Smooth muscle cell of the umbilical artery (primary cell): ENCODE measurements at places on chromosomes 13 and 19. TPM values are rescaled to one million over a fixed set of nuclear protein-coding genes. Genes with fewer than 3 reads are reported as not detected.

Gene CASP14
- total RNA-seq: not detected in 2 replicates

Gene NLRP9
- not detected in 2 replicates for total RNA-seq

Gene FPR2
- 0.05 and 0.30 TPM in 2 replicates for total RNA-seq

Gene CALM3
- 146 and 342 TPM in 2 replicates for total RNA-seq

Gene SOHLH2
- total RNA-seq: 0.59 and 0.83 TPM in 2 replicates

Gene C1QTNF9B
- not detected in 2 replicates for total RNA-seq

Gene DHDH
- total RNA-seq: not detected in 2 replicates

Gene NRTN
- total RNA-seq: not detected in 2 replicates

Gene KLF12
- 7.7 and 15.0 TPM in 2 replicates for total RNA-seq

Gene SIRT2
- total RNA-seq: 40.7 and 55.2 TPM in 2 replicates

Gene CLDN10
- not detected in 2 replicates for total RNA-seq

Gene TMIGD2
- total RNA-seq: not detected in 2 replicates

Gene IL11
- total RNA-seq: 14.4 and 33.9 TPM in 2 replicates

Gene TMEM161A
- total RNA-seq: 29.1 and 29.8 TPM in 2 replicates

Gene ZFR2
- not detected in 2 replicates for total RNA-seq

Gene PPM1N
- total RNA-seq: 0.46 and 0.59 TPM in 2 replicates

Gene HSH2D
- total RNA-seq: not detected in 2 replicates

Gene ZNF439
- 8.9 and 11.0 TPM in 2 replicates for total RNA-seq

Gene CLEC17A
- total RNA-seq: not detected in 2 replicates

Gene RXFP2
- not detected in 2 replicates for total RNA-seq

Gene LHFPL6
- total RNA-seq: 39.7 and 52.9 TPM in 2 replicates

Gene LHB
- total RNA-seq: not detected in 2 replicates

Gene ZNF845
- 8.3 and 9.8 TPM in 2 replicates for total RNA-seq

Gene VSTM1
- total RNA-seq: not detected in 2 replicates

Gene CD33
- not detected in 2 replicates for total RNA-seq

Gene SOX1
- total RNA-seq: not detected in 2 replicates

Gene ZNF649
- 8.9 and 9.7 TPM in 2 replicates for total RNA-seq

Gene LYPD5
- total RNA-seq: 0.59 and 1.2 TPM in 2 replicates

Gene FAM98C
- total RNA-seq: 7.1 and 7.8 TPM in 2 replicates

Gene THSD1
- total RNA-seq: 10.1 and 12.1 TPM in 2 replicates

Gene SULT2B1
- not detected in 2 replicates for total RNA-seq

Gene C19orf67
- not detected in 2 replicates for total RNA-seq

Gene FAM187B
- not detected in 2 replicates for total RNA-seq

Gene TMPRSS9
- not detected in 2 replicates for total RNA-seq

Gene ZNF260
- total RNA-seq: 13.4 and 14.2 TPM in 2 replicates

Gene TPTE2
- total RNA-seq: not detected in 2 replicates

Gene CYP4F8
- not detected in 2 replicates for total RNA-seq

Gene LILRA2
- not detected in 2 replicates for total RNA-seq

Gene TTC9B
- total RNA-seq: not detected in 2 replicates

Gene ZNF568
- total RNA-seq: 11.5 and 11.6 TPM in 2 replicates

Gene FFAR3
- total RNA-seq: not detected in 2 replicates

Gene MYCBP2
- 95.6 and 103 TPM in 2 replicates for total RNA-seq

Gene MEIOSIN
- not detected in 2 replicates for total RNA-seq

Gene ATP4A
- total RNA-seq: not detected in 2 replicates

Gene NOVA2
- 0.23 TPM in 1 of 2 replicates, not detected in the other for total RNA-seq

Gene DKKL1
- 0.59 TPM in 1 of 2 replicates, not detected in the other for total RNA-seq

Gene SIGLEC10
- not detected in 2 replicates for total RNA-seq

Gene ADM5
- total RNA-seq: 0.51 and 0.59 TPM in 2 replicates

Gene CALR3
- total RNA-seq: 0.09 TPM in 1 of 2 replicates, not detected in the other

Gene SIGLEC9
- not detected in 2 replicates for total RNA-seq
